ENCODE measurements at places on chromosomes 7 and 10. TPM values are rescaled to one million over a fixed set of nuclear protein-coding genes. Genes with fewer than 3 reads are reported as not detected.

GPR37 gene
- total RNA-seq: 1.6 TPM

OR6V1 gene
- not detected for total RNA-seq

BPGM gene
- 29.5 TPM for total RNA-seq

RBP4 gene
- total RNA-seq: 29.3 TPM

IKZF1 gene
- total RNA-seq: not detected

Data from chondrocyte (in vitro differentiated cells).